ENCODE measurements at places on chromosomes 12 and 14. TPM values are rescaled to one million over a fixed set of nuclear protein-coding genes. Genes with fewer than 3 reads are reported as not detected.

The ANO2 gene
- total RNA-seq = 0.14 TPM

The PZP gene
- total RNA-seq = not detected

The SLC39A2 gene
- total RNA-seq = not detected

The SSPN gene
- 0.45 TPM for total RNA-seq

The FGF6 gene
- total RNA-seq = not detected

The JDP2 gene
- total RNA-seq = 33.3 TPM

The TMEM119 gene
- 0.06 TPM for total RNA-seq

The PPP4R4 gene
- total RNA-seq = 0.24 TPM

The SLC5A8 gene
- not detected for total RNA-seq

The B4GALNT1 gene
- total RNA-seq = 45.0 TPM

The CLEC2A gene
- not detected for total RNA-seq

The HCFC2 gene
- 4.2 TPM for total RNA-seq

The CD163 gene
- not detected for total RNA-seq

The TGM1 gene
- total RNA-seq = 0.98 TPM

The GPR135 gene
- 0.79 TPM for total RNA-seq

The KRT2 gene
- total RNA-seq = not detected

The LAG3 gene
- 0.90 TPM for total RNA-seq

All from A549 treated with dexamethasone at 1 μM for 4 hours (cell line).